ENCODE measurements at places on chromosomes 4 and X. TPM values are rescaled to one million over a fixed set of nuclear protein-coding genes. Genes with fewer than 3 reads are reported as not detected.

EGF gene
- total RNA-seq, result not detected

PF4V1 gene
- total RNA-seq, result not detected

STATH gene
- total RNA-seq, result not detected

CPLX1 gene
- total RNA-seq, result not detected

GLRB gene
- not detected for total RNA-seq

MAGEB6B gene
- not detected for total RNA-seq
